Sigmoid colon (tissue), 7 donors: ENCODE measurements at places on chromosomes 16 and 17. TPM values are rescaled to one million over a fixed set of nuclear protein-coding genes. Genes with fewer than 3 reads are reported as not detected.
A peak's percentile ranks its signal among the peaks of the same experiment; 100 is the strongest.

Gene TMEM219
- 103 TPM for total RNA-seq

- no peak for DNase-seq
These were observed 11.8 kb upstream of the CLTC start for GRCh38 chr17:59607817-59608403.

DNA sequence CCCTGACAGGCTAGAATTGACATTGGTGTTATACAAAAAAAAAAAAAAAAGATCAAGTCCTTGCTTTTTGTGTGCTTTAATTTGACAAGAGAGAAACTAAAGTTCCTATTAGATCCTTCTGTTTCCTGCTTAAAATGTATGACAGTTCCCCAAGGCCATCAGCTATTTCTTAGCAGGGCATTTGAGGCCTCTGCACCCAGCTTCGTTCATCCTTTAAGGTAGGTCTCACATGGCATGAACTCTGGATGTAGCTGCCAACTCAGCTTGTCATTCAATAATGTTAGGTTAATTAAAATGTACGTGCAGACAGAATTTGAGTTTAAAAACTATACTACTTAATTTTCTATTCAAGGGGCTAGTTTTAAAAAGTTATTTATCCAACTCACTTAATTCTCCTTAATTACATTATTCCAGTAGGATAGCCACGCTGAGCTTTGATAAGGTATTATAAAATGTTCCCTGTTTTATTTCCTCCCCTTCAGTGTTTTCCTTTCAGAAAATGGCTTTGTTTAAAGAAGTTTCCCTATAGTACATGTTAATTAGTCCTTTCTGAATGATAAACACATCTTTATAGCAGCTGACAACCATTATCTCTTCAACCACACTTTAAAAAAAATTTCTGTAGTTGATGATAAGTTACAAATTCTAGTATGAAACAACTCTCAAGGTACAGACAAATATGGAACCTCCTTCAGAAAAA is 1.2 kb upstream of the RFFL start:
- no peak for DNase-seq

Gene CYB5B
- 24.4 TPM for total RNA-seq

Gene C16orf46
- total RNA-seq, result not detected

- DNase-seq, result no peak
These were observed 18.9 kb downstream of the KPNA2 start for GRCh38 chr17:68054296-68054900.

Gene TBC1D28
- not detected for total RNA-seq

- no peak for DNase-seq
These were observed 48.8 kb downstream of the SDK2 start for GRCh38 chr17:73595479-73595878.

DNA sequence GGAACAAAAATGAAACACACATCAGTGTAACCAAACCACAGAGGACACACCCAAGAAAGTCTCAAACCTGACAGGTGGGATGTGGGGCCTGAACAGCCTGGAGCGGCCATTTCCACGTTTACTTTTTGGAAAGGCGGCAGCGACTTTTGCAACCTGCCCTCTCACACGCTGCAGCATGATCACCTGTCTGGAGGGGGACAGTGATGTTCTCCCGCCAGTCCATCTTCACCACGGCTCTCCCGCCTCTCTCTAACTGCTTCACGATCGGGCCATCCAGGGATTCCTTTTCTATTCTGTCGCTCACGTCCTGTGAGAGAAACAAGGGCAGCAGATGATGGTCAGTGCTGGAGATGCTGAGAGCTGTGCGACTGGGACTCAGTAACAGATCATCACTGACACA is 24.7 kb upstream of the ICAM2 start:
- no peak for DNase-seq

Gene LIMD2
- 16.8 TPM for total RNA-seq

GRCh38 chr16:62130101-62130500 is 93.9 kb upstream of the CDH8 start:
- no peak for DNase-seq

GRCh38 chr16:90077757-90078578 is 837 bp upstream of the PRDM7 start:
- no peak for DNase-seq

Gene GNGT2
- total RNA-seq, result 1.6 TPM

- peak; percentile 66 for DNase-seq
These were observed 655 bp downstream of the ATXN1L start for GRCh38 chr16:71846431-71846830.

Gene SYCE1L
- total RNA-seq, result 2.1 TPM

- no peak for DNase-seq
These were observed 6.3 kb upstream of the TENT4B start for GRCh38 chr16:50146479-50147435.

Gene ZNF629
- 8.9 TPM for total RNA-seq

GRCh38 chr17:65261682-65262636 is 124.8 kb downstream of the RGS9 start:
- DNase-seq, result no peak

DNA sequence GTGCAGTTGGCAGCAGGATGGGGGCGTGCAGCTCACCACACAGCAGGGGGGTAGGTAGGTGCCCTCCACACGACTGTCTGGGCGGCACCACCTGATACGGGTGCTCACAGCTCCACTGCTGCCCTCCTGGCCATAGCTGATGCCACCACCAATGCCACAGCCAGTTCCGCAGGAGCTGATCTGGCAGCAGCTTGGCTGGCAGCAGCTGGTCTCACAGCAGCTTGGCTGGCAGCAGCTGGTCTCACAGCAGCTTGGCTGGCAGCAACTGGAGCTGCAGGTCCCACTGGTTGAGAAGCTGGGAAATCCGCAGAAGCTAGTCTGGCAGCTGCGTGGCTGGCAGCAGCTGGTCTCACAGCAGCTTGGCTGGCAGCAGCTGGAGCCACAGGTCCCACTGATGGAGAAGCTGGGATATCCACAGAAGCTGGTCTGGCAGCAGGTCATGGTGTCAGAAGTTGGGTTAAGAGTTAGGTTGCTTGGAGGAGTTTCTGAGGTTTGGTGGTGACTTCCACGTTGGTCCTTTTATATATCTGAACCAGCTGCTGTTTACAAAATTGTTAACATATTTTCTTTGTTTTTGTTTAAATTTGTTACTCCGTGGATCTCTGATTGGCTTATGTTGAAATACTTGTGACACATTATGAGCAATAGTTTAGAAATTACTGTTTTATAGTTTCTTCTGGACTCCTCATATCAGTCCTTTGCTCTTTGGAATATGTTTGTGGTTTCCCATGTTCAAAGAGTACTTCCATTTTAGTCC is at the start of gene KRTAP1-5:
TSS of gene KRTAP1-5 (minus strand) at position 494 of the 757 bp plus-strand sequence. CDS start at position 441, 53 bp downstream.
- DNase-seq, result no peak

GRCh38 chr17:28228109-28228840 is 90.7 kb upstream of the TMEM97 start:
- no peak for DNase-seq

- DNase-seq, result no peak
These were observed 22.7 kb downstream of the UTS2R start for GRCh38 chr17:82394278-82394677.

DNA sequence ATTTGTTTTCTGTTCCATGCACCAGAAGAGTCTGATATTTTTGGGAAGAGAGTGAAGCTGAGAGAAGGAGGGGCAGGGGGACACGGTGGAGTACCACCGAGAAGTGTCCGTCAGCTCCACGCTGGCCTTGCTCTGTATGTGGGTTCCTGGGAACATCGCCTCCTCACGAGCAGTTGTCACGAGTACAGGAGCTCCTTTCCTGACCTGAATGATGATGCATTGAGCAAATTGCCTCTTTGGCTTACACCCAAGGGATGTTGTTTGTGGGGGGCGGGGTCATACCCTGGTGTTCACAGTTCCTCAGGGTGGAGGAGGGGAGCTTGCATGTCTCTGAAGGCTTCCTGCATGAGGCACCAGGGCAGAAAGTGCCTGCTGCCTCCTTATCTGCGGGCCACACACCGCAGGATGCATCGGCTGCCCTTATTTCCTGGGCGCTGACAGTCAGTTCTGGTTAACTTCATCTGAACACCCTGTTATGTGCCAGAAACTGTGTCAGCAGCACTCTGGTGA is 36.2 kb downstream of the RGS9 start:
- no peak for DNase-seq

DNA sequence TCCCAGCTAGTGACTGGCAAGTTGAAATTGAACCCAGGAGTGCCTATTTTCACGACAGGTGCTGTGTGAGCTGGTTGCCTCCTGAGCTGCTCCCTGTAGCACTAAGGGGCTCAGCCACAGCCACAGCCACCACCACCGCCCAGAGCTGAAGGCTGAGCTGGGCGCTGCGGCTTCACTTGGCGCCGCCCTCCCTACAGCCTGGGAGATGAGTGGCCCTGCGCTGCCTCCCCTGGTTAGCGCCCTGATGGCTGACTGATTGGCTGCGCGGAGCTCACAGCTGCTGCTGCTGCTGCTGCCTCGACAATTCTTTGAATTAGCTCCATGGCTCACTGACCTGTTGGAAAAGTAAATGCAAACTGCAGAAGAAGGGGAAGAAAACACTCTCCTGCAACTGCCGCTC is 91.8 kb upstream of the TMEM132E start:
- no peak for DNase-seq

Gene ABCC11
- total RNA-seq, result not detected

Gene DPEP2
- total RNA-seq, result 2.1 TPM

GRCh38 chr16:56257666-56258342 is 66.5 kb downstream of the GNAO1 start:
- peak; percentile 72 for DNase-seq

Gene KRT39
- not detected for total RNA-seq
